ENCODE measurements at places on chromosomes 5 and 9.

- ATAC-seq = no peak
Measured at GRCh38 chr9:69801989-69802388, 18.6 kb upstream of the CFAP95 start.

DNA sequence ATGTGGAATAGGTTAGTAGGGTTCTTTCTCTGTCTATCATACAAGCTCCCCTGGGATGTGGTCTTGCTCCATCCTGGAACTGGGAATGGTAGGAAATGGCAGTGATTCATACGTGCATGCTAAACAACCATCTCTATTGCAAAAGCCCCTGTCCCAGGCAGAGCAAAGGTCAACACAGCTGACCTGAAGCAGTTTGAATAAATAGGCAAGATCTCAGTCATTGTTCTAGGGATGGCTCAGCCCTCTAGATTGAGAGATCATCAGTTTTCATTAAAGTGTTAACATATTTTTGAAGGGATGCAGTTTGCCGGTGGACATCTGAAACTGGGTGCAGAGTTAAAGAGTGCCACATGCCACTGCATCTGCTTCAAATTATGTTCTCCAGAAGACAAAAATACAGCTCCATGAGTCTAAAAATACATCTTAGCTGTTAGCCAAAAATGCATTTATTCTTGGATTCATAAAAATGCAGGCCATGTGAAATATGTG lies 224.1 kb downstream of the ESM1 start:
- no peak for ATAC-seq

DNA sequence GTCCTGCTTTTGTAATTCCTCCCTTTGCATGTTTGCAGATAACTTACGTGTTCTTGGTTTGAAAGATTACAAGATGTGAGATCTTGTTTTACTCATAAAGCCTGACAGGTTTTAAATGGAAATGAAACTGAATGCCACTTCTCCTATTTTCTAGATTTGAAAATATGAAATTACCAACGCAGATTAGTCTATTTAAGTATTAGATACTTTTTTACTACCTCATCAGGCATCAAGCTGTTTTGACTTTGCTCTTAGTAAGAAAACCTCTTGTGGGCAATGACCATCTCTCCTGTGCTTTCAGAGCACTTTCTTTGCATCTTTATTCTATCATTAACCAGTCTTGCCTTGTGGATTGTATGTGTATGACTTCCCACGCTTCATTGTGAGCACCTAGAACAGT lies 3.5 kb downstream of the DMXL1 start:
- ATAC-seq = no peak

- no peak for ATAC-seq
Measured at GRCh38 chr5:135038813-135039270, 4.8 kb upstream of the PITX1 start.

DNA sequence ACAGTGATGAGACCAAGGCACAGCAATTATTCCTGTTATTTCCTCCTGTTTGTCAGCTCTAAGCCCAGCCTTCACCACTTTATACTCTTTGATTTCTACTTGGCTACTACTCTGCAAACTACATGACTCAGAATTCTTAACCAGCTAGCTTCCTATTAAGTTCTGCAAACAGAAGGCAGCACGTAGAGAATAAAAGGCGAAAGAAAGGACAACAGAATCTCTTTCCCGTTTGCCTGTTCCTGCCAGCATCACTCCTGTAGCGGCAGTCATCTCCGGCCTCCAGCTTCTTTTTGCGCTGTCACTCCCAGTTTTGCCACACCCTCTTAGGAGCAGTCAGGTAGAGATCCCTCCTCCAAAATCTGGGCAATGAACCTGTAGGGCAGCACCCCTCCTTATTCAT lies 29.9 kb downstream of the DPYSL3 start:
- ATAC-seq = peak; percentile 73

DNA sequence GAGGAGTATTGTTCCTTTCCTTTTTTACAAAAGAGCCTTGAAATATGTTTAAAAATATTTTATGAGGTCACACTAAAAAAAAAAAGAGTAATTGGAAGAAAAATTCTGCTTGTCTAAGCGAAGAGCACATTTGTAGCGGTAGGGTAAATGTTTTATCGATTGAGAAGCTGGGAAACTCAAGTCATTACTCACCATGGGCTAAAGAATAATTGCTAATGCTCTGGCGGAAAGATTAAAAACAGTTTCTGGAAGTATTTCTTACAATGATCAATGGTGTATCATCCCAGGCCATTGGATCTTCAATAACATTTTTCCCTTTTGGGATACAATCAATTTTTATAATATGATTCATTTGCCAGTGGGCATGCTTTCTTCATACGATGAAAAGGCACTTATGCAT lies 450.0 kb downstream of the RASEF start:
- ATAC-seq = no peak

Measured in esophagus mucosa (tissue), 1 donor.